T47D (cell line): ENCODE measurements at places on chromosomes 11 and 22.

DNA sequence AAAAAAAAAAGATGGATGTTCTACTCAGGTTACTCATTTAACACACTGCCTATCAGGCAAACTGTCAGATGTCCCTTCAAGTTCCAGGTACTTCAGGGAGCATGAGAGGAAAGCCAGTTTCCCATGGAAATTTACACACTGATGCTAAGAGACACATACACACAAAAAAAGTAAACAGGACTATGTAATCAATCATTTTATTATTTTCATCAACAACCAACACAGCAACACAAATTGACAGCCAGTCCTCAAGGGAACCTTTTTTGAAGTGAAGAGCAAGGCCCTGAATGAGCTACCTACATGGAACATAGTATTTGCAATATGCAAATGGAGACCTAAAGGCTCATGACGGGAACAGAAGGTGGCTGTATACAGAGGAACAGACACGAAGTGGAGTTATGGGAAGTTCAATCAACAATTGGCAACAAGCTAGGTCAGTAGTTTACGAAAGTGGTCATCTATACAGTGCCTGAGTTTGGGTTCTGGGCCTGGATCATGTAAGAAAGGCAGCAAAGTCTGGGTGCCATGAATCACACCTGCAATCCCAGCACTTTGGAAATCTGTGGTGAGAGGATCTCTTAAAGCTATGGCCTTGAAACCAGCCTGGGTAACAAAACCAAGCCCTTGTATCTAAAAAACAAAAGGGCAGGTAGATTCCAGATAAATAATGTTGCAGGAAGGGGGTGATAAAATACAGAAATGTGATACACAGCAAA lies 12.6 kb upstream of the WDR74 start:
- no peak for DNase-seq

DNA sequence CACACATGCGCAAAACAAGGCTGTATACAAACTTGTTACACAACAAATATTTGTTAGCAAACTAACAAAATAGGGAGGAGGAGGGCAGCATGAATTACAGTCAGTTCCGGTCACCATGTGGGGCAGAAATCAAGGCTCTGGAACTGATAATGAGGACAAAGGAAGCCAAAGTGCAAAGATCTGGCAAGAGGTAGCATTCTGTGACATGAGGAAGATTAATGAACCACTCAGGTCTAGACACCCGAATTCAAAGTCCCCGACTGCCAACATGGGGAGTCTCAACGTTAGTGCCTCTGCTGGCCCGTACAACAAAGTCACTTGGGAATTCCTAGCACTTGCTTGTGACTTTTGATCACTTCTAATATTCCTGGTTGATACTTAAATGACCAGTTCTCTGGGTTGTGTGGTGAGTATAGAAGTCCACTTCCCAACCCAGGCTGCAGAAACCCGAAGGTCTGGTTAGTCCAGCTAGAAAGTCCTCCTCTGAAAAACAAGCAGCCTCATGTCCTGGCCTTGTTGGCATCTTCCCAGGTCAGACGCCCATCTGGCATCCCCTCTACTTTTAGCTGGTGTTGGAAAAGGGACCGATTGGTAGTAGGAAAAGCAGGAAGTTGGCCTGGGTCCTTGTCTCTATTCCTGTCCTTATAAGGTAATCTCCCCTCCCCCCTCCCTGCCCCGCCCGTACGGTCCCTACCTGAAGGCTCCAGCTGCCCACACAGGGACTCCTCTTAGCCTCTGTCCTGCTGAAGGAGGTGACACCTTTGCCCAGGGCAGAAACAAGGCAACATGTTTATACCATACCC lies 1.6 kb downstream of the SUN2 start:
- DNase-seq: peak; percentile 43

GRCh38 chr11:131653260-131653659 lies 282.8 kb downstream of the NTM start:
- DNase-seq: no peak

- no peak for DNase-seq
Observed at GRCh38 chr11:64466115-64466718, 107.3 kb downstream of the RPS6KA4 start.

DNA sequence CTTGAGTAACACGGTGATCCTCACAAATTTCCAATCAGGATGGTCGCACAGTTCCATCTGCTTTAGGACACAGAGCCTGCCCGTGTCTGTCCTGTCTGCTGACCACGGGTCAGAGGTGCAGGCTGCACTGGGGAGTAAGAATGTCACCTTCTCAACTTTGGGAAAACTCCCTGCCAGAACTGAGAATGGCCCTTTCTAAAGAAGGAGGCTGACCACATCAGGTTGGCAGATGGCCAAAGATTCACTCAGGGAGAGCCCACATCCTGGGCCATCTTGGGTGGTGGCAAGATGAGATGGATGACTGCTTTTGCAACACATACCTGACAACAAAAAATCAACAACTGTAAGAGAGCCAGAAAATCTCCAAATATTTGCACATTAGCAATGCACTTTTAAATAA lies 101.9 kb downstream of the IGLL1 start:
- no peak for DNase-seq

DNA sequence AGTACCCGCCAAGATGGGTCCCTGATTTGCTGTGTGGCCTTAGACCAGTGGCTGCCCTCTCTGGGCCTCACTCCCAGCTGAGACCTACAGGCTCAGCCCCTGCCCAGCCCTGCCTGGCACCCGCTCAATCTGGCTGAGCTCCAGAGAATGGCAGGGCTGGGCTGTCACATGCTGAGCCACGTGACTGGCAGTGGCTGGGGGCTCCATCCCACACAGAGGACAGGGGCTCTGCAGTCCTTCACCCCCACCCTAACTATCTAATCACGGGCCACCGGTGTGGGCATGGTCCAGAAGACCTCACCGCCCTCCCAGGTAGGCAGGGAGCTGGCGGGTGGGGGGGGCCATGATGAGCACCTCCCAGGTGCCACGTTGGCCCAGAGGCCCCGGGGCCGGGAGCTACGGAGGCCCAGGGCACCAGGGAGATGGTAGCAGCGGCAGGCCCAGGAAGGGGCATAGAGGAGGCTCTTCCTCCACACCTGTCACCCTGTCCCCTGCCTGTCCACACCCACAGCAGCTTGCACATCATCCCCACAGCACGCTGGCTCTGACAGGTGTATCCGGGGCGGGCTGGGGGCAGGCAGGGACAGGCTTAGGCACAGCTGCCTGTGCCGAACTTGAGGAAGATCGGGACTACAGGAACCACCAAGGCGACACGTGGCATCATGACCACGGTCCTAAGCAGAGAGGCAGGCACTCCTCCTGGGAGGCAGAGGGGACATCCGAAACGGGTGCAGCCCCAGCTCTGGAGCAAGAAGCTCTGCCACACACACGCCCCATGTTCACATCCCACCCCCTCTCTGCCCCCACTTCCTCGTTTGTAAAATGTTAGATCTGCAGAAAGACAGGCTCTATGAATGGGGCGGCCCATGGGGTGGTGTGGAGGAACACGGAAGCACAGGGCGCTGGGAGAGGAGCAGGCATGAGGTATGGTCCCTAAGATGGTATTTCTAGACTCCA lies 1.5 kb upstream of the ALDH3B1 start:
- peak; percentile 66 for DNase-seq

DNA sequence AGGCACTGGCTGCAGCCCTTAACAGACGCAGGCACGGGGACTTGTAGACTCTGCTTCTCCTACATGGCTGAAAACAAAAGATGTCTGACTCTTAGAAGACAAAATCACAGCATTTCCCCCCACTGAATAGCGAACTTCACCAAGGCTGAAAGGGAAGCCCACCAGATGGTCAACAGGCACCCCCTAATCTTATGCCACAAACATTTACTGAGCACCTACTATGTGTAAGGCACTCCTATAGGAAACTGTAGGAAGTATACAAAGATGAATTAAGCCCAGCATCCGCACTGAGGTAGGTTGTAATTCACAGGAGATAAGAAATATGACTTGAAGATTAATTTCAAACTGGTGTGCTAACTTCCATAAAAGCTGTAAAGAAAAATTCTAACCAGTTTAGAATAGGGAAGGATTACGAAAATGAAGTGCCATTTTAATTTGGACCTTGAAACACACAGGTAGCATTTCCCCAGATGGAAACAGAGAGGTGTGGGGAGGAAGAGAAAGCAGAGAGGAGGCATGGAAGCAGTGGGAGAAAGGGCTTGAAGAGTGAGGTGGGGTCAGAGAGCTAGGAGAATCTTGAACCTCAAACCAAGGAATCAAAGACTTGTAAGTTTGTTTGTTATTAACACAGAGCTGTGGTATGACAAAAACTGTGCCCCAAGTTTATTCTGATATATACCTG lies 38.1 kb downstream of the NUMA1 start:
- no peak for DNase-seq

GRCh38 chr11:83004746-83005556 lies 66.7 kb downstream of the RAB30 start:
- DNase-seq: no peak

- DNase-seq: no peak
Observed at GRCh38 chr11:11034476-11034875, 176.6 kb upstream of the ZBED5 start.

- no peak for DNase-seq
Observed at GRCh38 chr11:71182791-71183677, 69.3 kb downstream of the SHANK2 start.

DNA sequence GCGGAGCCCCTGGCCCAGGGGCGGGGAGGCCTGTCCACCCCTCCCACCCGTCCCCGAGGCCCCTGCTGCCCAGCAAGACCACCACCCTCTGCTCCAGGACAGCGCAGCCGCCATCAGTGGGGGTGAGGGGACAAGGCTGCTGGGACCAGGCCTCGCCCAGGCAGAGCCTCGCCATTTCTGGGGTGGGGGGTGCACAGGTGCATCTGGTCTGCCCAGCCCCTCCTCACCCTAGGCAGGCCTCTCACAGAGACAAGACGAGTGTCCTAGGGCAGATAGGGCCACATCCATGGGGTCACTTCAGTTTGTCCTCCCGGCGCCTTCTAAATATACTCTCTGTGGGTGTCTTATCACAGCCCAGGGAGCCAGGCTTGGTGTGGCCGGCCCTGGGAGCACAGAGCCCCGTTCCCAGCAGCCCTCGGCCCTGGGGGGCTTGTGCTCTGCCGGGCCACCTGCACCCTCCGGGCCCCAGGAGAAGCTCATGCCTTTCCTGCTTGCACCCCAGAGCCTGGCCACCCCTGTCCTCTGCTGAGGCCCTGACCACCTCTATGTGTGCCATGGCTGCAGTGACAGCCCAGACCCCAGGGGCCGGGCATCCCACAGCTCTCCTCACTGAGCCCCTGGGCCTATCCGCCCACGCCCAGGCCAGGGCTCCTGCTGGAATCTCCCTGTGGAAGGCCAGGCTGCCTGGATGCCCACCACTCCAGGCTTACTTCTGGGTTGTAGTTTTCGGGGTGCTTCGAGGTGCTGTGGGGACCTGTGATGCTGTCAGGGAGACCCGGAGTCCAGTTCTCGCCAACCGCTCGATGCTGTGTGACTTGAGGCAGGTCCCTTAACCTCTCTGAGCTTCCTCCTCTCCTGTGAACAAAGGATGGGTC lies 70.8 kb downstream of the KCNQ1 start:
- DNase-seq: no peak

GRCh38 chr11:132471466-132471865 lies 1060.8 kb downstream of the OPCML start:
- DNase-seq: no peak

DNA sequence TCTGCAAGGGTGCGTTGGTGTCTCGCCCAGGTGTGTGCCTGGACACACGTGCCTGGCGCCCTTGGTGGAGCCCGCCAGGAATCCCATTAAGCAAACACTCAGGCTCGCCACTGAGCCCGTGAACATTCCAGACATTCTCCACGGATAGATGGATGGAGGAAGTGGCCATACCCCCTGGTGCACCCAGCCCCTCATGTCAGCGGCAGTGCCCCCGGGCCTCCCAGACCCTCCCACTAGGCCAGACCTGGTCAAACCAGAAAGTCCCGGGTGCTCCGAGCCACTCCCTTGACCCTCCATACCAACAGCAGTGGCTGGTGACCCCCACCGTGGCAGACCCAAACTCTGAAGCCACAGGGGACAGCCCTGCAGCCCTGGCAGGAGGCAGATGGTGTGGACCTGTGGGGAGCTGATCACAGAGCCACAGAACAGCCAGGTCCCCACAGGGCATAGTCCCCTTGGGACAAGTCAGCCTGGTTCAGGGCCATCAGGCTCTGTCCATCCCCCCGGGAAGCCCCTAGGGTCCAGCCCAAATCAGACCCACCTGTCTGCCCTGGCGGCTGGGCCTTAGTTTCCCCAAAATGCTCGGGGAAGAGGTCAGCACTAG lies 1.9 kb downstream of the EPS8L2 start:
- peak; percentile 54 for DNase-seq

GRCh38 chr11:120330045-120330444 lies 4.9 kb downstream of the TLCD5 start:
- DNase-seq: no peak

DNA sequence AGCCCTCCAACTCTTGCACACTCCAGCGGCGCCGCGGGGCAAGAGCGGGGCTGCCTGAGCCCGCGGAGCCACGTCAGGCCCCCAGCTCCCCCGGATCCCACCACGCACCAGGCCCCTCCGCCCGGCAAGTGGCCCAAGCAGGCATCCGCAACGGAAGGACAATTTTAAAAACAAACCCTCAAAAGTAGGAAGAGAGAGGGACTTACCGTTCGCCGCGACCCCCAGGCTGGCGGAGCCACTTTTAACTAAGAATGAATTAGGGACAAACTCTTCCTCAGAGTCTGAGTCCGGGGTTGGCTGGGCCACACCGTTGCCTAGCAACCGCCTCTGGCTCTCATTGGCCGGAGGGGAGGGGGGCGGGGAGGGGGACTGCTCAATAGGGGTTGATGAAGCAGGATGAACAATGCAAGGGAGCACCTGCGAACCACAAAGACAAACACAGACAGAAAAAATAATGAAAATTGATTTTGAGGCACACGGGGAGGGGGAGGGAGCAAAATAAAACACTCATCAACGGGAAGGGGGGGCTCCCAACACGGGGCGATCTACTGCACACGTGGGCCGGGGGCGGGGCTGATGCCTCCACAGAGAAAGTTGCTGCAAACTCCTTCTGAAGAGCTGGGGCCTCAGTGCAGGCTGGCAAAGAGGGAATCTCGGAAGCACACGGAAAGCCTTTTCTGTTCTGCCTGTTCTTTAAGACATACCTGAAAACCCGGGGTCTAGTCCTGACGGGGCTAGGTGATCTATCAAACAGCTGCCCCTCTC lies 387.5 kb upstream of the NARS2 start:
- DNase-seq: peak; percentile 36

- DNase-seq: no peak
Observed at GRCh38 chr11:69359735-69360480, 66.0 kb downstream of the MYEOV start.

- DNase-seq: no peak
Observed at GRCh38 chr22:38304526-38304925, 12.7 kb downstream of the CSNK1E start.

DNA sequence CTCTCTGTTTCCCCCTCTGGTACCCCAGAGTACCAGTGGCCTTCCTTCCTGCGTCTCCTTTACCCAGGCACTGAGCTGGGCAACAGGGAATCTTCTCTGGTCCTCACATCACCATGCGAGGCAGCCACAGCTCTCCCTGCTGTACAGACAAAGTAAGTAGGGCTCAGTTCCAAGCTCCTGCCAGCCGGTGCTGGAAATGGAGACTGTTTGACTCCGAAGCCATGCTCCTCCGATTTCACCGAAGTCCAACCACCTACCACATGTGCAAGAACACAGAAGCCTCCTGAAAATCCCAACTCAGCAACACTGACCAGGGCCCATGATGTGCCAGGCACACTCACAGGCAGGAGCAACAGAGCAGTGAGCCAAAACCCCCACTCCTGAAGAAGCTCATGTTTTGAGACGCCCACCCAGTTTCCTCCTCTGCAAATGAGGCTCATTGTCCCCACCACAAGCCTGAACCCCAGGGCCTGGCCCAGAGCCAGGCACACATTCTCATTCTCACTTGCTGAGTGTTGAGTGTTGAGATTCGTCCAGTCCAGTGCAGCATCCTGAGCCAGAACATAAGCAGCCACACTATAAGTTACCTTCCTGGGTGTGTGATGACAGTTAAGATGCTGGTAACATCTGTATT lies 156.0 kb downstream of the MPPED1 start:
- no peak for DNase-seq

GRCh38 chr11:134637091-134638015 lies 225.3 kb upstream of the B3GAT1 start:
- DNase-seq: no peak
